ENCODE measurements at places on chromosomes 3 and 15.

GRCh38 chr3:27220166-27220565 lies 149.0 kb downstream of the NEK10 start:
- no peak for DNase-seq

GRCh38 chr3:123151251-123151705 lies 50.5 kb upstream of the SEC22A start:
- DNase-seq, result no peak

GRCh38 chr3:158731486-158731885 lies 771 bp downstream of the RARRES1 start:
- no peak for DNase-seq

DNA sequence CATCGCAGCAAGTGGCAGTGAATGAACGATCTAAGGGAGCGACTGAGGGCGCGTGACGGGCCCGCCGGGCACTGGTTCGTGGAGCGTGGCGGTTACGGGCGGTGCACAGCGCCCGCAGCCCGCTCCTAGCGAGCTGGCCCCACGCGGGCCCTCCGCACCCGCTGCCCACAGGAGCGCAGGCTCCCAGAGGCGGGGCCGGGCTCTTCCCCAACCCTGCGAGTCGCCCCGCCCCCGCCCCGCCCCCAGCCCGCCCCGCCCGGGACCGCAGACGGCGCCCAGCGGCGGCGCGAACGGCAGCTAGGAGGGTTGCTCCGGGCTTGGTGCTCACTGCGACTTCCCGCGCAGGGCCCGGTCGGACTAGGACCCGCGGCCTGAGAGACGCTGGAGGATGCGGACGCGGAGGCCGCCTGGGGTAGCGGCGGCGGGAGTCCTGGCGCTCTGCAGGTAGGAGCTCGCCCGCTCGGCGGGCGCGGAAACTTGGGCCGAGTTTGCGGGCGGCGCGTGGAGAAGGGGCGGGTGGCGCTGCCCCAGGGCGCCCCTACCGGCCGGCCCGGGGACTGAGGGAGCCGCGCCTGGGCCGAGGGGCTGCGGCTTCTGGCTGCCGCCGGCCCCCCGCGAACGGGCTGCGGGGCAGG lies at the start of gene C15orf39:
Gene C15orf39 (plus strand): TSS at position 267 of the 635 bp plus-strand sequence. CDS start 4,167 bp downstream, outside the sequence.
- peak; percentile 89 for DNase-seq

GRCh38 chr15:80703965-80704364 lies 8.9 kb downstream of the ABHD17C start:
- DNase-seq, result no peak

- DNase-seq, result no peak
These were observed 33.4 kb downstream of the PDZRN3 start for GRCh38 chr3:73591286-73591800.

DNA sequence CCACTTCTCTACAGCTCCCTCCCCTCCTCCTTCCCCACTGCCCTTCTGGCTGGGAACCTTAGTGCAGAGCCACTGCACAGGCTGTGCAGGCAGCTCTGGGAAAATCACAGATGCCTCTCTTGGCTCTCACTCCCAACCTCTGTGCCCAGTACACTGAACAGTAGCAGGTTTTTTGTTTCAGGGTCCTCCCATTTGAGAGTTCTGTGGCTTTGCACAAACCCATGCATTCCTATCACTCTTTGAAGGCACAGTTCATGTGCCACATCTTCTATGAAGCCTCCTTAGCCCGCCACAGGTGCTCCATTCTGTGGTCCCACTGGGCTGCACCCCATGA lies 103.9 kb downstream of the SNRK start:
- DNase-seq, result no peak

DNA sequence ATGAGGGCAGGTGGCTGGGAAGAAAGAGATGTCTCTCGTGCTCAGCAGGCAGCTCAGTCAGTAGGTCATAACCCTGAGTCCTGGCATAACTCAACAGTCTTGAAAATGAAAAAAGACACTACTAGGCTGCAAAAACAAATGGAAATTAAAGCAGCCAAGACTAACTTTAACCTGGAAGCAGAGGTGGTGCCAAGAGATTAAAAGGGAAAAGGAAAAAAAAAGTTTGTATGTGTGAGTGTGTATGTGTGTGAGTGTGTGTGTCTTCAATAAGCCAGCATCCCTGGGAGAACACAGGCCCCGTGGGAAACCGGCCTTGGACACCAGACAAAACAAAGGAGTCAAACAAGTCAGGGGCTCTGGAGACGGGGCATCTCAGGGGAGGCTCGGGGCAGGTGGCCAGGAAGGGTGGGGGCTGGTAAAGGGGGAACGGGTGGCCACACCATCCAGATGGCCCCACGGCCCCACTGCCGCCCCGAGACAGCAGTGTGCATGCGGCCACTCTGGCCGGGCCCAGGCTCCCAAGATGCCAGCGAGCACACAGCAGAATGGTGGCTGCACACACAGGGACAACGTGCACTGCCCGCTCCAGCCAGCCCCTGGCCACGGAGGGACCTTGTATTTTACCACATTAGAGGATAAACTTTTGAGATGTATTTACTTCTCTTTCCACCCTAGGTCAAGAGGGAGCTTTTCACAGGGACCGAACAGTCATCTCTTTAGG lies 23.8 kb downstream of the CYFIP1 start:
- peak; percentile 75 for DNase-seq

DNA sequence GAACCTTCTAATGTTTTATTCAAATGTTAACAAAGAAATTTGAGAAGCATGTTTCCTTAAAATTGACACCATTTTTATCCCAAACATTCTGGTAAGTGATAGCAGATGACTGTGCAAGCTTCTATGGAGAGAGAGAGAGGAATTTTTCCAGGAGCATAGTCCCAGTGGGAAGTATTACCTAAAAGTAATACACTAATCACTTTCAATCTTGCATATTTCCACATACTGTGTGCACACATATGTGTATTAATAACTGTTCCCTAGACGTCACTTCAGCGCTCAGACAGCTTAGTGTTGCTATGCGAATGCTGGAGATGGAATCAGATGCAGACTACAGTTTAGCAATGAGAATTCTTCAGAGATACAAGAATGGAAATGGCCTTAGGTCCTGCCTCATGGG lies 424.3 kb upstream of the TPRG1 start:
- no peak for DNase-seq

- no peak for DNase-seq
These were observed 54.3 kb upstream of the MEF2A start for GRCh38 chr15:99511531-99511865.

DNA sequence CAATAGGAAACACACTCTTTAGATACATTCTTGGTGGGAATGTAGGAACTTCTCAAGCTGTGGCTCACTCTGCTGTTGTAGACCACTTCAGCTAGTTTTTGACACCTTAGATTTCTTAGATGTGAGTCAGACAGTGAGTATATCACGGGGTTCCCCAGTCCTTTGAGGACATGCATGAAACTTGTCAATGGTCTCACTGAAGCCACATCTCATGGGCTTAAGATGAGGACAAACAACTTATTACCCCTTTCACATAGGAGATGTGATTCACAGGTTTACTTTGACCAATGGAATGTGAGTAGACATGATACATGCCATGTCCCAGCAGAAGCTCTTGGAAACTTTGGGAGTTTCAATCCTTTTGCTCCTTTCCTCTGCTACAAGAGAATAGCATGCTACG lies 325.5 kb downstream of the CHST2 start:
- DNase-seq, result no peak

DNA sequence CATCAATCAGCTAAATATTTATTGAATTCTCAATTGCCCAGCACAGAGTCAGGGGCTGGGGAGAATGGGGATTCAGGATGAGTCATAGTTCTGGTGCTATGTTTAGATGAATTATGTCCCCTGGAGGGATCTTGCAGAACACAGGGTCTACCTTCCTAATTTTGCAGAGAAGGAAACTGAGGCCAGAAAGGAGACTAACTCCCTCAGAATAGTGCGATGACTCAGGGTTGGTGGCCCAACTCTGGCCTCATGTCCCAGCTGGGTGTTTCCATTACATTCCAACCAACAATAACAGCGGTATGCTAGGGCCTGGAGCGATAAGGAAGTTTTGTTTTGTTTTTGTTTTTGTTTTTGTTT lies 270.9 kb downstream of the TLE3 start:
- DNase-seq, result no peak

GRCh38 chr15:33031324-33031821 lies 163.1 kb downstream of the FMN1 start:
- no peak for DNase-seq

DNA sequence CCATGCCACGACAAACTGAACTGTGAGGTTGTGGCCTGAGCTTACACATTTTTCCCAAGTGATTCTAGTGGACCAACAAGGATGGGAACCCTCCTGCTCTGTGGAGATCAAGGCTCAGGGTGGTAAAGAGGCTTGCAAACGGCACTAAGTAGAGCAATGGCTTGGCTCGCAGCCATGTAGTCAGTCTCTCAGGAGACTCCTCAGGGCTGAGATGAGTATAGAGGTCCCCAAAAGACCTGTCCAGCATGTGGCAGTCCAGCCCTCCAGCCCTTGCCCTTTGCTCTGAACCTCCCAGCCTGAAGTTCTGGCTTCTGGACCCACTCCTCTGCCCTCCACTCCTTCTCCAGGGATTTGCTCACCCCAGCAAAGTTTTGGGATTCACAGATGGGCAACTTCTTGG lies 8.3 kb upstream of the CAMP start:
- no peak for DNase-seq

DNA sequence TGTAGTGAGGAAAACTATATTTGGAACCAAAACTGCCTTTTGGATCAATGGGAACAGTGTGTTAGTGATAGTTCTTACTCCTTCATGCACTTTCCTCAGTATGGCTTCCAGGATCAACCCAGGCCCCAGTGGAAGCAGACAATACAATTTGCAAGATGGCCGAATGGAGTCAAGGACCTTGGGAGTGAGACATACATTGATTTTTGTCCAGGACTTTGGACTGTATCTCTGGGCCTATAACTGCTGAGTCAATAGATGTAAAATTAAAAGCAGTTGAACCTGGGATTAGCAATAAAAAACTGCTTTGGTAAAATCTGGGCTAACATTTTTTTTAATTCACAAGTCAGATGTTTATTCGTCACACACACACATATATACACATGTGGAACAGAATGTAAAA lies 1.8 kb downstream of the ARRDC4 start:
- no peak for DNase-seq

GRCh38 chr3:27568393-27568792 lies 84.2 kb upstream of the SLC4A7 start:
- DNase-seq, result no peak

DNA sequence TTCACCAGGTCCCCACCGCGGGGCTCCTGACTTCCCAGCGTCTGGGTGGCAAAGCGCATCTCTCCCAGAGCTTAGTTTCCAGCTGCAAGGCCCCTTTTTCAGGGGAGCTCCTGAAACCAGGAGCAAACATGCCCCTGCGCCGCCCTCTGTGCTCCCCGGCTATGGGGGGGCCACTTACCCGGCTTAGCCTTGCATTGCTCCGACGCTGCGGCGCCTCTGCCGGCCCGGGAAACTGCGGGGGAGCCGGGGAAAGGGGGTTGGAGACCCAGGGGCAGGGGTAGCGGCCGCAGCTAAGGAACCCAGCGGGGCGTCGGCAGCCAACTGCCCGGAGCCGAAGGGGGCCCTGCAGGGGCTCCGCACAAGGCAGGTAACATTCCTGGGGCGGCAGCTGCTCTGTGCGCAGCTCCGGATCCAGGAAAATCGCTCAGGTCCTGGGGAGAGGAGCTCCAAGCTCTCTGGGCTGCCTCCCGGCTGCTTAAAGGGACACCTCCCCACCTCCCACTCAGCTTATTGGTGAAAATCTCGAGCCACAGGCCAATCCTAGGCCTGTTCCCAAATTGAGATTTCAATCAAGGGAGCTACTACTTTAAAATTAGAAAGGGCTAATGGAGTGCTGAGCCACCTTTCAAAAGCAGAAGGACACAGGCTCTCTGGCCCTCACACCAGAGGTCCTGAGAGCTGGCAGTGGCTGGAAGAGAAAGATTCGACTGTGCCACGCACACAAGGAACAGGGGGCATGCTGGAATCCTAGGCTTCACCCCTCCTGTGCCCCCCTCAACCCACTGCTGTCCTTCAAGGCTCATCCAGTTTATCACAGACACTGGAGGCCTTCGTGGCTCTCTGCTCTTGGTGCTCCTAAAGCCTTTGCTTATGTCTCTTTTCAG lies 42.7 kb upstream of the PRICKLE2 start:
- DNase-seq, result peak; percentile 77

- DNase-seq, result no peak
These were observed 11.5 kb downstream of the CSK start for GRCh38 chr15:74793135-74794028.

DNA sequence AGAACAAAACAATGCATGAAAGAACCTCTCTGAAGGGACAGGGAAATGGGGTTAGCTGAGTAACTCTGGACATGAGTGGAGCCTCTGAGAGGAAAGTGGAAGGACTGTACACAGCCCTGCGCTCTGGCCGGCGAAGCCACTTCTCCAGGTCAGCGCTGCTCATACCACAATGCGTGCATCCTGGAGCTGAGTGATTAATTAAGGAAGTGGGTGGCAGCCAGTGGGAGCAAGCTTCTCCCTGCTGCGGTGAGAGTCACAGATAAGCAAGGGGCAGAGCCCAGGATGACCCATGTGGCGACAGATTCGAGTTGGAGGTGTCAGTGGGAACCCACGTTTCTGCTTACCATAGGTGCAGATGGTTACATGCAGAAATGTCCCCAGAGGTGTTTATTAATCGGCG lies 48.0 kb downstream of the KLF15 start:
- no peak for DNase-seq

- no peak for DNase-seq
These were observed 51.7 kb upstream of the COL8A1 start for GRCh38 chr3:99586701-99587100.

DNA sequence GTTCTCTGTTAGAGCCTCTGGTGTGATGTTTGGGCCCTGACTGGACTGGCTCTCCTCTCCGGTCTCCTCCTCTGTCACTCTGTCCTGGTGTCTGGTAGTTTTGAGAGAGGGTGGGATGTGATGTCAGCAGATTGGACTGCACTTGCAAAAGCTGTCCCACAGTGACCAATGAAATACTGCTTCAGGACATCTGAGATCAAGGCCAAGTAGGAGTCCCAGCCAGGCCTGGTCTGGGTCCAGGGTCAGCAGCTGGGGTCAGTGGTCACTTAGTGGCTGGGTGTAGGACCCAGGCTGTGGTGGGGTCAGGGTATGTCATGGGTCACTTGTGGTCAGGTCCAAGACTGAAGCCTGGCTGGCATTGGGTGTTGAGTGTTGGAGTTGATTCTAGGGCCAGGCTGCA lies 20.9 kb downstream of the ALDH1L1 start:
- DNase-seq, result peak; percentile 67

- DNase-seq, result no peak
These were observed 52.1 kb downstream of the TGFBR2 start for GRCh38 chr3:30658328-30659052.

DNA sequence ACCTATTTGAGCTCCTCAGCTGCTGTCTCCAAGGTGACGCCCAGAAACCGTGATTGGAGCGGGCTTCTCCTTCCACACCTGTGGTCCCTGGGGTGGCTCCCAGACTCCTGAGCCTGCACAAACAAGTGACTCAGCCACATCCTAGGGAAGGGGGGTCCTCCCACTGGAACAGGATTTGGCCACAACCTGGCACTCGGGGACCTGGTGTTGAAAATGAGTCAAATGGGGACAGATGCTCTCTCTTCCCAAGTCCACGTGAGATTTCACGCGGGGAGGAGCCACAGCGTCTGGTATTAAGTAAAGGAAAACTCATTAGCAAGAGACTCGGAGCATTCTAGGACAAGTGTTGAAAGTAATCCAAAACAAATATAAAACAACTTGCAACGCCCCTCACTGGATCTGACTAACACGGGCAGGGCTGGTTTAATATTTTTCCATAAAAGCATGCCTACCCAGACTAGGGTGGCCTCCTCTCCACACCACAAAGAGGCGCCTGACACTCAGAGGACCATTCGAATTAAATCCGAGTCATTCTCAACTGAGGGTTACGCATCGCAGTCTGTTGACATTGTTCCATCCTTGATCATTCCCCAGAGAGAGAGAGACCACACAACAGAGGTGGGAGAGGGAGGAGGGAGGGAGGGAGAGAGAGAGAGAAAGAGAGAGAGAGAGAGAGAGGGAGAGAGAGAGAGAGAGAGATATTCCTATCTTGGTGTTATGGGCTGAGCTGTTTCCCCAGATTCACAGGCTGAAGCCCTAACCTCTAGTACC lies 74.4 kb downstream of the MGLL start:
- DNase-seq, result peak; percentile 82

All from cardiac septum (tissue), 1 donor.